ENCODE measurements at places on chromosomes 2 and 18.

DNA sequence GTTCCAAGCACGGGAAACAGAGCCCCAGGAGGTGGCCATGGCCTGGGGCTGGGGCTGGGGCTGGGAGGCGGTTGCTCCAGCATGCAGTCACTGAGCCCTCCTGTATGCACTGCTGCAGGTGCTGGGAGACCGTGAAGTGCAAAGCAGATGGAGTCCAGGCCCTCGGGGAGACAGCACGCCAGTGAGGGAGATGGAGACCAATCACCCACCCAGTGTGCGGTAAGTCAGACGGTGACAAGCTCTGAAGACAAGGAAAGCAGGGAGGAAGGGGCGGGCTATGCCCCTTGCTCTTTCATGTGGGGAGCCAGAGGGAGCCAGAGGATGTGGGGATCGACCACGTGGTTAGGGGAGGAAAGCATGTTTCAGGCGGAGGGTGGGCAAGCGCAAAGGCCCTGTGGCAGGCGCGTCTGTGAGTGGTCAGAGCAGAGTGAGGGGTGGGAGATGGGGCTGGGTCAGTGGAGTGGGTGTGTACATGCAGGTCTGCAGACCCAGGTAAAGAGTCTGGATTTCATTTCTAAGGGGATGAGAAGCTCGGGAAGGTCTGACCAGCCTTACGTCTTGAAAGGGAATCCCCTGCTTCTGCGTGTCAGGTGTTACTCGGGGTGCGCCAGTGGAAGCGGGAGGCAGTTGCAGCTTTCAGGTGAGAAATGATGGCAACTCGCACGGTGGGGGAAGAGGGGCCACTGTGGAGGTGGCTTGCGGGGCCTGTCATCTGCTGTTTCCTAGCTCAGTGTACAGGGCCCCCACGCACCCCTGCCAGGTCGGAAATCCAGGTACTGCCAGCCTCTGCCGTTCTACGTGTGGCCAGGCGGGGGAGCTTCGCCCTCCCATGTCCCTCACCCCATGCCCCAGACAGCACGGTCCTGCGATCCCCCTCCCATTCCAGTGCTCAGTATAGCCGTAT, 19.4 kb downstream of the RRM2 start:
- DNase-seq = peak; percentile 42

- no peak for DNase-seq
These were observed 32.5 kb upstream of the FHOD3 start for GRCh38 chr18:36265015-36265414.

- DNase-seq = no peak
These were observed 794 bp downstream of the GKN2 start for GRCh38 chr2:68951899-68952298.

- DNase-seq = no peak
These were observed 155.4 kb downstream of the ASB1 start for GRCh38 chr2:238582159-238582558.

DNA sequence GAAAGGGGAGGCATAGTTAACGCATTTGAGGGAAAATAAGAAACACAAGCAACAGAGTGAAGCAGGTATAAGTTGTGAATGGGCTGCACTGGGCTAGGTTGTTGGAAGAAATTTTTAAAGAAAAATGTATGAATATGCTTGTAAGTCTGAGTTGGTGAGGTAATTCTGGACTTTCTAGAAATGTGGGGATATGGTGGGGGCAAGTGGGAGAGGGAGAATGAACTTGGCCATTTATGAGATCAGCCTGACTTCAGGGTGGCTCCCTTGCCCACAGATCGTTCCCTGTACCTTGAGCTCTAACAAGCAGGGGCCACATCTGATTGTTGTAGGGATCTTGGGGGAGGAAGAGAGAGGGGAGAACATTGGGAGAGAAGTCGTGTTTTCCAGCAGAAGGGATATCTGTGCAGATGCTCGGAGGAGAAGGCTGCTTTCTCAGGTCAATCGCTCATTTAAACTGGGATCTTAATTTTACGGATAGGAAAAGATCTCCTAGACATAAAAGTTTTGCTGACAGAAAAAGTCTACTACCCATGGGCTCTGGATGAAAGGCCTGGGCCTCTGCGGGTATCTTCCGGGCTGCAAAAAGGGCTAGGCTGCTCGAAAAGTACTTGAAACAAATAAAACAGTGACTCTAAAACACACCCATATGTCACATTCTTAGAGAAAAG, 42.5 kb upstream of the FZD5 start:
- DNase-seq = no peak

GRCh38 chr2:88117973-88118372, 9.9 kb downstream of the FABP1 start:
- DNase-seq = no peak

DNA sequence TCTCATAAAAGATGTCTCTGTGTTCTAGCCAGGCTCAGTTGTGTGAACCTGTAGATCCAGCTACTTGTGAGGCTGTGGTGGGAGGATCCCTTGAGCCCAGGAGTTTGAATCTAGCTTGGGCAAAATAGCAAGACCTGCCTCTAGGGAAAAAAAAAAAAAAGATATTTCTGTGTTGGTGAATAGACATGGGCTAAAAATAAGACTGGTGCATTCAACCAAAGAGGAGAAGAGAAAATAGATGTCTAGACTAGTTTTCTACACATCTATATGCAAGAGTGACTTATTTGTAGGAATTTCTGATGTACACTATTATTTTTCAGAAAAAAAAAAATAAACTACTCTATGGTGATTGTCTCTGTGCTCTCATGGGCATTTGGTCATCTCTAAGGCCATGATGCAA, 555.1 kb downstream of the BCL11A start:
- DNase-seq = no peak

GRCh38 chr2:38073211-38074057, 2.5 kb downstream of the CYP1B1 start:
- DNase-seq = no peak

GRCh38 chr2:228017784-228018183, 146.4 kb downstream of the DAW1 start:
- DNase-seq = no peak

- DNase-seq = no peak
These were observed 329.3 kb downstream of the INSIG2 start for GRCh38 chr2:118417406-118418120.

DNA sequence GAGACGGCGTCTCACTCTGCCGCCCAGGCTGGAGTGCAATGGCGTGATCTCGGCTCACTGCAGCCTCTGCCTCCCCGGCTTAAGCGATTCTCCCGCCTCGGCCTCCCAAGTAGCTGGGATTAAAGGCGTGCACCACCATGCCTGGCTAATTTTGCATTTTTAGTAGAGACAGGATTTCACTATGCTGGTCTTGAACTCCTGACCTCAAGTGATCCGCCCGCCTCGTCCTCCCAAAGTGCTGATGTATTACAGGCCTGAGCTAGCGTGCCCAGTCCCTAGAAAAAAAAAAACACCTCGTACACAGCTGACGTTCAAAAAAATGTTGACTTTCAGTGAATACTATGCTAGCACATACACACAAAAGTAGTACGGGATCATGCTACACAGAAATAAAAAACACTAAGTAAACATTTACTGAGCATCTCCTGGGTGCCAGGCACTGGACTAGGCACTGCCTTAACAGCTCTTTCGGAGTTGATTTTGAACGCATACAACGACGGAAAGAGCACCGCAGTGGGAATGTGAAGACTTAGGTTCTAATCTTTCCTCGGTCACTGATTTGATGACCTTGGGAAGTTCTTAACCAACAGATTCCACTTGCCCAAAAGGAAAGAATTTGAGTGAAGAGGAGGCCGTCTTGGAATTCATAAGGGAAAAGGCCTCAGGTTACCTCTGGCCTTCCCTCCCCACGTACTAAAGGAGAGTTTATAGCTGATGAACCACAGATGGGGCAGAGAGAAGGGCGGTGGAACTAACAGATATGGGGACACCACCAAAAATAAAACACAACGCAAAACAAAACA, 1.1 kb downstream of the DNAJC27 start:
- DNase-seq = no peak

- no peak for DNase-seq
These were observed 330.7 kb downstream of the NR4A2 start for GRCh38 chr2:156001851-156002250.

DNA sequence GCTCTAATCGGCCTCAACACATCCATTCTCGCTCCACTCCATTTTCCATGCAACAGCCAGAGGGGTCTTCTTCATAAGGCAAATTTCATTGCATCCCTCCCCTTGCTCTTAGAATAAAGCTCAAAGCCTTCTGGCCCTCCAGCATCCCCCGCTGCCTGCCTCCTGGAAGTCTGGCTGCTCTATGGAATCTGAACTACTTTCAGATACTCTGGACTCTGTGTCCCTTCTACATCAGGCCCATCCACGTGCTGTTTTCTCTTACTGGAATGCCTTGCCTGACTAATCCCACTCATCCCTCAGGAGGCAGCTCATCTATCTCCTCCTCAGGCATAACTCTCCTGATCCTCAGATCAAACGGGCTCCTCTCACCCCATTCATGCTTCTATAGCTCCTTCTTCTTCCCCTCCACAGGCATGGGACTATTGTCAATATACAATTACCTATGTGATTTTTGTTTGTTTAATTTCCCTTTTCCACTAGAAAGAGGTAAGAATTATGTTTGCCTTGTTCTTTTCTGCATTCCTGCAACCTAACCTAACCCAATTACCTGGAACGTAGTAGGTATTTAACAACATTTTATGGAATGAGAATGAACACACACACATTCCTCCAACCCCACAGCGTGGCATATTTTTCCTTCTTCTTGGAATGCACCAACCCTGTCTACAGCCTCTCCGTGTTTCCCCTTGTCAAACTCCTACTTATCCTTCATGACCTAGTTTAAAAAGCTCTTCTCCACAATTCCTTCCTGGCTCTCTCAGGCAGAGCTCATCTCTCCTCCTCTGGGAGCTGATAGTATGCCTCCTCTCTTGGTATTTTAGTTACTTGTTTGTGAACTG, 49.5 kb downstream of the LBH start:
- no peak for DNase-seq

DNA sequence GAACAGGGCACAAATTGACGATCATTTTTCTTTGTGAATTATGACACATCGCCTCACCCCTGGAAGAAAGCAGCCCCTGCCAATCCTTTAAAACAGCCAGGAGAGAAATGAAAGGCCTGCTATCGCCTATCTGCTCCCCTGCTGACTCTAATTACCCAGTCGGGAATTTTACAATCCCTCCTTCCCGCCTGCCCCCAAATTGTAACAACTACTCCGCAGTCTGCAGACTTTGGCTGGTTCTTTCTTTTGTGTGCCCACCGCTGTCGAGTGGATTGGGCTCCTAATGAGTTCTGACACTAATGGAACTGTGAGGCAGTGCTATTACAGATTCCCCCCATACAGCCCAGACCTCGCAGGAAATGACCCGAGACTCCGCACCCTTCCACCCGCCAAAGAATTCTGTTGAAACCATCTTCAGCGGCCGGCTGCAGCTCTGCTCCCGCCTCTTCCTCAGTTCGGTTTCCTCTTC, 281.2 kb upstream of the PARD3B start:
- no peak for DNase-seq

DNA sequence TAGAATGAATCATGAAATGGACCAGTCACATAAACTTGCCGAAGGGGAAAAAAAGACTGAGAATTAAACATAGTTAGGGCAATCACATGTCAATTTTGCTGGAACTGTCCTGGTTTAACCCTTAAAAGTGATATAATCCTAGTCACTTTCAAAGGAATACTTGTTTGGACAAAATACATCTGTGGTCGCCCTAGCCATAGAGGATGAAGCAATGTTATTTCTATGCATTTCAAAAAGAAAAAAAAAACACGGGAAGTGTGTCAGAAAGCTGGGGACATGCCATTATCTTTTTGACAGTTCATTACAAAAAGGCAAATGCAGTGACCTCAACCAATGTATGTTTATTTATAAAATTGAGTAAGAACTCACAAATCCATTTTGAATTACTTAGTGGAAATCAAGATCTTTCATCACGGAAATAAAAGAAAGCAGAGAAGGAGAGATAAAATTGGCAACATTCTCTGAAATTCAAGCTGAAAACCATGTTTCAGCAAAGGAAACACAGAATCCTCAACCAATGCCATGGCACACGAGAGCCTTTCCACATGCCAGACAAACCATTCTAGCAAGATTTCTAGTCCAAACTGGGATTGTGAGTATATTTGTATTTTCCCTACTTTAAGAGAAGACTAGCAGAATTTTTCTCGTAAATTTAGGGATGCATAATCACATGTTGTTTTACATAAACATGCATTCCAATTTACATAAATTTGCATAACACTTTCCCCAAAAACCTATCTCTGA, 854.3 kb upstream of the ACVR2A start:
- DNase-seq = no peak

GRCh38 chr2:192500550-192501200, 305.9 kb upstream of the TMEFF2 start:
- no peak for DNase-seq

DNA sequence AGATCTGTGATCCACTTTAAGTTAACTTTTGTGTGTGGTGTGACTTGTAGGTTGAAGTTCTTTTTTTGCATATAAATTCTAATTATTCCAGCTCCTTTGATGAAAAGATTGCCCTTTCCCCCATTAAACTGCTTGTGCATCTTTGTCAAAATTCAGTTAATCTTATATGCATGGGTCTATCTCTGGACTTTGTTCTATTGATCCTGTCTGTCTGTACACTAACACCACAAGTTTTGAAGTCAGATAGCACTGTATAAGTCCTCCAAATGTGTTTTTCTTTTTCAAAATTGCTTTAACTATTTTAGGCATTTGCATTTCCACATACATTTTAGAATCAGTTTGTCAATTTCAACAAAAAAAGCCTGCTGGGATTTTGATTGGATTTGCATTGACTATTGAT, 137.6 kb downstream of the BCL11A start:
- no peak for DNase-seq

- no peak for DNase-seq
These were observed 73.5 kb upstream of the LHCGR start for GRCh38 chr2:48829036-48829435.

DNA sequence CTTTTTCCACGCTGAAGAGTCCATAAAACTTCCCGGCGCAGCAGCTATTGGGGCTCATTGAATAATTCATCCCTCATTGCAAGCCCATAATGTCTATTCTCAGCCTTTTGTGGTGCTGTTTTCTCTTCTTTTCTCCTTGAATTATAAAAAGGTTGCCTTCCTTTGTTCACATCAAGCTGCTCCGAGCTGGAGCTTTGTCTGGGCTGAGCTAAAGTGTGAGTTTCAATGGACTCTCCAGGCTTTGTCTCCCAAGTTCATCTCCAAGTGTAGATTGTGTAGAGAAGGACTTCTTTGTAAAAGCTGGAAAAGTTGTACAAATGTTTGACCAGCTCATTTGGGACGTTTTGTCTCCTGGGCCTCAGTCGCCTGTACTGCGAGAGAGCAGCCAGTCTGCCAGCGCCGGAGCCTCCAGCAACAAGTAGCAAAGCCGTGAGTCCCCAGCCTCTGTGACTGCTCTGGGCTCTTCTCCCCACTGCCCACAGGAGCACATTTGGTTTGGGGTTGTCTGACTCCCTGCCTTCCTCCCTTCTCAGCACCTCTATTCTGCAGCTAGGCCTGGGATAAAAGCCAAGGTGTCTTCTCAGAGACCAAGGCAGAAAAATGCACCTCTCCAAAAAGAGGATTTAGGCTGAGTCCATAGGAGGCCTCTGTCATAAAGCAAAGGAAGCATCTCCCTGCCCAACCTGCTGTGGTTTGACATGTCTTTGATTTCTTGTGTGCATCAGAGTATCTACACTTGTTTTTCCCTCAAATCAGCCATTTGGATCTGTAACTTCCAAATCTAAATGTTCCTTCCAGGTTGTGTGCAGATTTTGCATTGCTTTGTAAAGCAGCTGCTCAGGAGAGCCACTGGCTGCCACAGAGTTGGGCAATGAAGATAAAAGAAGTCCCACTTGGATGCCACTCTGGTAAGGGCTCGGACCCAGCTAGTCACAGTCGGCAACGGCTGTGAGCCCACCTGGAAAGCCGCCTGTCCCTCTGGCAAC, 6.4 kb downstream of the PAX3 start:
- DNase-seq = no peak
